ENCODE measurements at places on chromosomes 16 and 17.
A peak's percentile ranks its signal among the peaks of the same experiment; 100 is the strongest.

DNA sequence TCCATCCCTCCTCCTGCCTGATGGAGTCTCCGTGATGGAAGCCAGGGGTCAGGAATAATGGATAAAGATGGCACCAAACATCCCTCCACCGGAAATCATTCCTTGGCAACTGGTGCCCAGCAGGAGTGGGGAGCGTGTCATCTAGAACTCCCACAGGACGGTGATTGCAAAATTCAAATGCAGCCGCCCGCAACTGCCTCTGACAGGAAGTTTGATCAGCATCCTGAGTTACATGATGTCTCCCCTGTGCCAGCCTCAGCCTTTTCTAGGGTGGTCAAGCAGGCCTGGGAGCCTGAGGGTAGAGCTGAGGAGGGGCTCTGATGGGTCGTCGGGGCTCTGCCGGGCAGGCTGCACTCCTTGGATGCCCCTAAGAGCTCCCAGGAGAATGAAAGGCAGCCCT lies 52.8 kb downstream of the GSG1L start:
- no peak for DNase-seq

- DNase-seq = no peak
Observed at GRCh38 chr17:79201119-79201518, 126.5 kb downstream of the ENGASE start.

GRCh38 chr16:87724490-87725291 lies 41.1 kb downstream of the KLHDC4 start:
- no peak for DNase-seq

DNA sequence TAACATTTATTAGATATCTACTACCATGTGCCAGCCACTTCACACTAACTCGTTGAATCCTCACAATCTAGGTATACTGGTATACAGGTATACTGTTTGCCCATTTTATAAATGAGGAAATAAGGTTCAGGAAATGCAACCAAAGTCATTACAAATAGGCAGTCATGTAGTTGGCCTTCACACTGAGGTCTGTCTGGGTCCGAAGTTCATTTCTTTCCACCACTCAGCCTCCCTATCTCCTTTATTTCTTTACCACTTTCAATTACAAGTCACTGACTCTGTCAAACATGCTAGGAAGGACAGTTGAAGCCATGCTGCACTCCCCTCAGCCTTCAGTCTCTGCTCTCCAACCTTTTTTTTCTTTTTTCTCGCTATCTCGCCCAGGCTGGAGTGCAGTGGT lies 20.7 kb upstream of the SIAH1 start:
- no peak for DNase-seq

DNA sequence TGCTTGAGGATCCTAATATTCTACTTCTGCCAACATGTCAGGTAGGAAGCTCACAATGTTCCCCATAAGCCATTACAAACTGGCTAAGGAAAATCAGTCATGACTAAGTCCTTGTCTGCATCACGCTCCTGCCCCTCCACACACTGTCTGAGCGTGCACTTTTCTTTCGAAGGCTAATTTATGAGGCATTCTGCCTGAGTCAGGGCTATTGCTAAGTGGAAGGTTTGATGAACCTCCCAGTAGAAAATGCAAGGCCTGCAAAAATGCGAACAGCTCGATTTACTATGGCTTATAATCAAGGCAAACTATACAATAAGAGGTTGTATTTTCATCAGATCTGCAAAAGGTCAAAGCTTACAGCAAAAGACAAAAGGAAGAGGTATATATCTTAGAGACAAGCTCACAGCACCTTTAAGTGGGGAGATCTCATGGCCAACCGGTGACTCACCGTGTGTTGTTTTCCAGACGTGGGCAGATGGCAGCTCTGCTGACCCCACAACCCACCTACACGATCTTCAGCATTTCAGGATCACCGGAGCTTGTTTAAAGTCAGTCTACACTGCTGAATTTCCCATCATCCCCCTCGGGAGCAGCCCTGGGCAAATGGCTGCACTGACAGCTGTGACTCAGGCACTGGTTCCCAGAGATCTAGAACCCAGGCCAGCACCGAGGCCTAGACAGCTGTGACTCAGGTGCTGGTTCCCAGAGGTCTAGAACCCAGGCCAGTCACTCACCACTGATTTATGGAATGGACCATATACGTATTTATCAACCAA lies 26.1 kb downstream of the MEAK7 start:
- no peak for DNase-seq

- DNase-seq = no peak
Observed at GRCh38 chr16:20740007-20740883, 1.4 kb downstream of the THUMPD1 start.

GRCh38 chr16:69924777-69925191 lies 26.4 kb upstream of the CLEC18A start:
- no peak for DNase-seq

DNA sequence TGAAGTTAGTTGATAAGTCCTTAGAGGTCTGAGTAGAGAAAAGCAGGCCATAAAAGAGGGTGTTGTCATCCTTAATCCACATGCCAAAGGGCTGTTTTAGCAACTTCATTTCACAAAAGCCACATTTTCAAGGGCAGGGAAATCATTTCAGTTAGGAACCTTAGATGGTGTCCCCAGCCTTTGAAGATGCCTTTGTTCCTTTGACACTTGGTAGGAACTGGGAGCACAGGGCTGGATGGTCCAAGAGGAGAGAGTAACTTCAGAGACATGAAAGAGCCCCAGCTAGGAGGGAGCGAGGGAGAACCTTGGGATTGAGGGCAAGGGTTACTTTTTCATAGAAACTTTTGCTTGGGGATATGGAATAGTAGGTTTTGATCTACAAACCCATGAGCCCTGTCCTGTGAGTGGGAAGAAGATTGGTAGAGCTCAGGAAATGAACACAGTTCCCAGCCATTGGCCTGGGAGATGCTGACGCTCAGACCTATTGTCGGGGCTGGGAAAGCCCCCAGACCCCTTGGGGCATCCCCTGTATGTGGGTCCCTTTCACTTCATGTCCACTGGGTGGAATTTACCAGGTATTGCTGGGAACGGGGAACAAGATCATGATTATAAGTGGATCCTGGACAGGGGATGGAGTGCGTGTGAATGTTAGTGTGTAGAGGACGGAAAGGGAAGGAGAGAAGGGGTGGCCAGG lies 18.9 kb downstream of the MSI2 start:
- no peak for DNase-seq

GRCh38 chr17:38557836-38558727 lies 47.7 kb downstream of the SRCIN1 start:
- DNase-seq = peak; percentile 92

DNA sequence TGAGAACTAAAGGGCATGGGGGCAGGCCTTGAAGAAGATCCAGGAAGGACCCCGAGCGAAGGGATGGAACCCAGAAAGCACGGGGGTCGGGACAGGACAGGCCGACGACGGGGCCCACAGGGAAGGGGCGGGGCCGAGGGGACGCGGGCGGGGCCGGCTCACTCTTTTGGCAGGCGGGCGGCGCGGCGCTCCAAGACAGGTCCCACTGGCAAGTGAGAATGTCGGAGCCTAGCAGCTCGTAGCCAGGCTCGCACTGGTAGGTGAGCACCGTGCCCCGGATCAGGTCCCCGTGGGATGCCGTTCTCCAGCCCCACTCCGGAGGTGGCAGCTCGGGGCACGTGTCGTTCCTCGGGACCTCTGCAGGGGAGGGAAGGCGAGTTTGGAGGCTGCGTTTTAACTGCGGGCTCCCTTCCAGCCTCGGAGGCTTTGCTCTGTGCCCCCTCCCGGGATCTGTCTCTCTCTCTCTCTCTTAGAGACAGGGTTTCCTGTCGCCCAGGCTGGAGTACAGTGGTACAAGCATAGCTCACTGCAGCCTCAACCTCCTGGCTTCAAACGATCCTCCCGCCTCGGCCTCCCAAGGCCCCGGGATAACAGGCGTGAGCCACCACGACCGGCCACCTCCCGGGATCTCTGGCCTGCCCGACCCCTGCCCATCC lies 13.7 kb upstream of the CDIPT start:
- DNase-seq = no peak

DNA sequence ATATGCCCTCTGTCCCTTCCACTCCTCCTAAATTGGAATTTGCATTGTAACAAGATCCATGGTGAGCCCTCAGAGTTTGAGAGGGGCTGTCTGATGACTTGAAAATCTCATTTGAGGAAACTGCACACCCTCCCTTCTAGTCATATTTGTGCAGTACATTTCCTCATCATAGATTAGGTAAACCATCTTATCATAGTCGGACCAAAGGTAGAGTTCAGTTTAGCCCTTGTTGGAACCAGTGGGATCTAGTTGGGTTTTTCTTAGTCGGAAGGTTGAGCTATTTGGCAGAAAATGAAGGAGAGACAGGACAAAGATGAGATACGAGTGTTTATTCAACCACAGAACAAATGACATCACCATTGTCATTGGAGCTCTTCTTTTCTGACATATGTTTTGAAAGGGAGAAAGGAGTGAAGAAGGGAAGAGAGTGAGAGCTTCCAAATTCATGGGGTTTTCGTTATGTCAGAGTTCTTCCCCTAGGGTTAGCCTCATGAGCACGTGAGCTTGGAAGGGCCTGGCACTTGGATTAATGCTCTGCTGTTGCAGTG lies 15.8 kb upstream of the KRT20 start:
- DNase-seq = no peak

DNA sequence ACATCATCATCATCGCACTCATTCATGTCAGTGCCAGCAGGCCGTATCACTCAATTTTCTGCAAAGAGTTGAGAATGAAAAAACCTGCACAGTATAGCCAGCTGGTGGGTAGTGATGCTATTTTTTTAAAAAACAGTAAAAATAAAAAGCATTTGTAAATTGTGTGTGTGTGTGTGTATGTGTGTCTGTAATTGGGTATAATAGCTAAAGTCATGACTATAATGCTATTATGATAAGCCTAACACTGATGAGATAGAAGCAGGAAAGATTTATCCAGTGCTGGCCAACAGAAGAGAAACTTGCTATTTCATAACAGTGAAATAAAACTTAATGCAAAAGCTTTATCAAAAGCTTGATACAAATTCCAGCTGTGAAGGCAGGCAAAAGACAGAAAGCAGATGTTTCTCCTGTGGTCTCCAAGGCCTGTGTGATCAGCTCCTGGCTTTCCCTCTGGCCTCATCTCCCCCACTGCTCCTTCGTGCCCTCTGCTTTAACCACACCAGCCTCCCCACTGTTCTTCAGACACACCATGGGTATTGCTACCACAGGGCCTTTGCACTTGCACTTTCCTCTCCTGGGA lies 206.2 kb upstream of the IRX5 start:
- DNase-seq = no peak

DNA sequence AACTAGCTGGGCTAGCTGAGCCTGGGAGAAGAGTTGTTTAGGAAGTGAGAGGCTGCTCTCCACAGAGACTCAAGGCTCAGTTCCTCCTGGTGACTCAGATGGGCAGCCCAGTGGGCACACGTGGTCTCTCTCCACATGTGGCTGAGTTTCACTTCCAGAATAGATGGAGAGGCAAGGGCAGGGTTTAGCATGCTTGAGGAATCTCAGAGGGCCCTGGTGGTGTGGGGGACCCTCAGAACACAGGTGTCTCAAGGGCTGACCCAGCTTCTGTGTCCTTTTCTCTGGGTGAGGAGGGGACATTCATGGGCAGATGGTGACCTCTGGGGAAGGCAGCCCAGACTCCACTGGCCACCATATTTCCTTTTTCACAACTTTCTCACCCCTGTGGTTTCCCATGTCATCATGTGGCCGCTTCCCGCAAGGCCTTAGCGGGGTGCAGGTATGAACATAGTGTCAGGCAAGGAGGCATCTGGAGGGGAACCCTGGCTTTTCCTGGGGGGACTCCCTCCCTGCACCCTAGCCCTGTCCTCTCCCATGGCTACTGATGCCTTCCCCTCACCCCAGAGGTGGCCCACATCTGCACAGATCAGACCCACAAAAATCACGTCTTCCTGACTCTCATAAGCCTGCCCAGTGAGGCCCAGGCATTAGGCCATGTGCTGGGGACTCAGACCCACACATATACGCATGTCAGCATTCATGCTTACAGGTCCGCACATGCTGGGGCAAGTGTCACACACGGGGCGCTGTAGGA lies 3.3 kb downstream of the GRN start:
- DNase-seq = peak; percentile 44

DNA sequence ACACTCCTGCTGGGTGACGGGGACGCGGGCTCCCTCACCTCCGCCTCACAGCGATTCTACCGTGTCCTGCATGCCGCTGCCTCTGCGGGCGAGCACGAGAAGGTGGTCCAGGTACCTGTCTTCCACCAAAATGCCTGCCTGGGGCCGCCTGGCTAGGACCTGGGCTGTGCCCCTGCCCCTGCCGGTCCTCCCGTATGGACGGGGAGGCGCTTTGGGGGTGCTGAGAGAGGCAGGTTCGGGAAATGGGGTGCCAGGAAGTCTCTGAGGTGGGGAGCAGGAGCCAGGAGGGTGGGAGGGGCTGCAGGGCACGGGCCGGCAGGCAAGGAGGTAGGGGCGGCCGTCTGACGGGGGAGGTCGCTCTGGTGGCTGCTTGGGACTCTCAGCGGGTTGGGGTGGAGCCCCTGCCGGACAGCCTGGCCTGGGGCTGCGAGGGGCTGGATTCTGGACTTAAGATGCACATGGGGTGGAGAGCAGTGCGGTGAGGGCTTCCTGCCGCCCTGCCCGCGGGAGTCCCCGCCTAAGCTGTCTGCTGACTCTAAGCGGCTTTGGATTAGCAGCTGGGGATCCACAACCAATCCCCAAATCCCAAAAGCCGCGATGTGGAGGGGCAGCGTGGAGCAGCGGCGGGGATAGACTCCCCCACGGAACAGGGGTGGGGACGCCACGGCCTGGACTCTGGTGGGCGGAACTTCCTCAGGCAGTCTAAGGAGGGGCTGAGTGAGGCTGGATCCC lies 5.8 kb downstream of the CHTF18 start:
- no peak for DNase-seq

- DNase-seq = no peak
Observed at GRCh38 chr16:4755687-4756086, 11.3 kb downstream of the ZNF500 start.

- no peak for DNase-seq
Observed at GRCh38 chr17:60165971-60166370, 16.2 kb downstream of the CA4 start.

DNA sequence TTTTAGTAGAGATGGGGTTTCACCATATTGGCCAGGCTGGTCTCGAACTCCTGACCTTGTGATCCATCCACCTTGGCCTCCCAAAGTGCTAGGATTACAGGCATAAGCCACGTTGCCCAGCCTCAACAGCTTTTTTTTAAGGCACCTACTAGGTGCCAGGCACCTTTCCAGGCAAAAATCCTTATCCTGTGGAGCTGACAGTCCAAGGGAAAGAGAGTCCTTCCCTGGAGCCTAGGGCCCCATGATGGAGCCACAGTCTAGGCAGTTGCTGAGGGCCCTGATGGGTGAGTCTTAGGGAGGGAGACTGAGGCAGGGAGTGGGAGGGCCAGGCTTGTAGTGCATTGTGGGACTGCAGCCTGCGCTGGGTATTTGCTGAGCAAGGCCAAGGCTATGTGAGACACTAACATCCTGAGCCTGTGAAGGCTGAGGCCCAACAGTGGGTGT lies 79.6 kb upstream of the TOB1 start:
- no peak for DNase-seq

GRCh38 chr17:77778636-77779489 lies 179.6 kb upstream of the TNRC6C start:
- DNase-seq = peak; percentile 93

Data from head of caudate nucleus (tissue), 42 donors.